ENCODE measurements at places on chromosomes 12 and 14. TPM values are rescaled to one million over a fixed set of nuclear protein-coding genes. Genes with fewer than 3 reads are reported as not detected.

- no peak for DNase-seq
These were observed 4.0 kb downstream of the PRKAG1 start for GRCh38 chr12:49014547-49014946.

DNA sequence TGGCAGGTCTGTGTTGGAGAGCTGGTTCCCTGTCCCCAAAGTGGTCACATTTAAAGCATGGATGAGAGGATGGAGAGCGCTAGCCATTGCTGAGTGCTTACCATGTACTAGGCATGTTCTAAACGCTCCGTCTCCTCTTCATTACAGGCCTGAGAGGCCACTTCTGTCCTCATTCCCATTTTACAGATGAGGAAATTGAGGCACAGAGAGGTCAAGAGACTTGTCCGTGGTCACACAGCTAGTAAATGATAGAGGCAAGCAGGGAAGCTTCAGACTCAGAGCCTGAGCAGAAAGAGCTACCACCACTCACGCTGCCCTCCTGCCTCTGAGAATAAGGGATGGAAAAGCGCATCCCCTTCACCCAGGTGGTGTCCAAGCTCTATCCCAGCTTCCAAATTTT lies 64.3 kb downstream of the SLC25A47 start:
- no peak for DNase-seq

GRCh38 chr14:30125322-30125979 lies 197.8 kb upstream of the PRKD1 start:
- no peak for DNase-seq

- no peak for DNase-seq
These were observed 1.7 kb upstream of the NUAK1 start for GRCh38 chr12:106140223-106140986.

Gene ARHGDIB
- total RNA-seq: 49.9 TPM

Gene KLRD1
- 1.6 TPM for total RNA-seq

DNA sequence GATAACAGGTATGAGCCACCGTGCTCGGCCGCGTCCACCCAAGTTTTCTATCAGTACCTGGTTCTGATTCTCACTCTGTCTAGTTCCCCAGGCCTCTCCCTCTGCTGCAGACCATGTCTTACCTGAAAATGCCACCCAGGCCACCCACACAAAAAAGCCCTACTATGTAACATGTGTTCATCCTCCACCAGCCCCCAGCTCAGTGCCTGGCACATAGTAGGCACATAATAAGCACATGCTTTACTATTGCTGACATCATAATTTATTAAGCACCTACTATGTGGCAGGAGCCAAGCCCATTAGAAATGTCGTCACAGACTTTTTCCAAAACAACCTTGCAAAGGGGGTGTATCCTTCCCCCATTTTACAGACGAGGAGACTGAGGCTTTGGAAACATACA lies 37.8 kb downstream of the CMKLR1 start:
- no peak for DNase-seq

DNA sequence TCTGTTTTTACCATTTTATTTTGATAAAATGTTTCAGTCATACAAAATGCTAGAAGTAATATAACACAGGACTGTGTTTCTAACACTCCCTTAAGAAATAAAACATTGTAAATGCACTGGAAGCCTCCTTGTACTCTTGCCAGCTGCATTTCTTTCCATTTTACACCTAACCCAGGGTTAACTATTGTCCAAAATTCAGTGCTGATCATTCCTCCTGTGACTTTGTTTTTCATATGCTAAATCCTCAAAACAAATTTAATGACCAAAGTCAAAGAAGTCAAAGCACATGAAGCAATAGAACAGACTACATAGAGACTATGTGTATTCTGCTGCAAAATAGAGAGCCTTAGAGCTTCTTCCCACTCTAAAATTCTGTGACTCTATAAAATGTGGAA lies 420.3 kb upstream of the PRICKLE1 start:
- DNase-seq: no peak

DNA sequence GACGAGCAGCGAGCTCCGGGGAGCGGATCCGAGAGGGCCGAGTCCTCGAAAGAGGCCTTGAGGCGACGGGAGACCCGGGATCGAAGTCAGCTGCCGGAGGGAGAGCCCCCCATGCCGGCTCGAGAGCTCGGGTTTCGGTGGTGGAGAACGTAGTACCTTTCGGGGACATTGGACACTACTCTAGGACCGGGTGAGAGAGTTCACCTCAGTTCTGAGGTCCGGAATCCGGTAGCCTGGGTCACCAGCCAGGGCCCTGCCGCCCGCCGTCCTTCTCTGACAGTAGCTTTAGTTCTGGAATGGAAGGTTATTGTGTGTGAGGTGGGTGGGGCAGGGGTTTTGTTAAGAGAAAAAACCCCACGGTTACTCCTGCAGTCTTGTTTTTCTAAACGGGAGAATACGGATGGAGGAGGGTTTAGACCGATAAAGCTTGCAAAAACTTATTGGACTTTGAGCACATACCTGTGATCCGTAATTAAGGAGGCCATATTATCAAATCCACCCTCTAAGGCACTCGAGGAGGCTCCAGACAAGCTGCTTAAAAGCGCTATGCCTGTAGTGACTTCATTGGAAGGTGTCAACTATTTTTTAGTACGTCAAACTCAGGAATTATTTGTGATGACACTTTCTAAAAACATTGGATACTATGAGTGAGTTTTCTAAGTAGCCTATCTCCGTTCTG lies 765 bp downstream of the SCYL2 start:
- DNase-seq: no peak

All from Right ventricle myocardium superior (tissue), 1 donor.